Activated naive CD4-positive, alpha-beta T cell treated with anti-CD3 and anti-CD28 coated beads for 36 hours (primary cell): ENCODE measurements at places on chromosomes 7 and 10. TPM values are rescaled to one million over a fixed set of nuclear protein-coding genes. Genes with fewer than 3 reads are reported as not detected.

DNA sequence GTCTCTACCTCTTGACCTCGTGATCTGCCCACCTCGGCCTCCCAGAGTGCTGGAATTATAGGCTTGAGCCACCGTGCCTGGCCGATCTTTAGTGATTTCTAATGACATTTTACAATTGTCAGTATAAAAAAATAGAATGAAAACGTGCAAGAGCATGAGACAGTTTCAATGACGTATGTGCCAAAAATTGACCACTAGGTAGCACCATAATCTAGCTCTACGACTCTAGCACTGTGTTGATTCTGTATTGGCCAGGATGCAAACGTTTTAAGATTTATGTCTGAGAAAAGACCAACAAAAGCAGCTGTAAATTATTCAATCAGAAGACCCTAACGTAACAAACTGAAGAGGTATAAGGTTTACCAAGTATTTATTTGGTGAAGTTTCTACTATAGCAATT, 25.4 kb upstream of the EXOC6 start:
- DNase-seq = no peak
- no peak overlapping the region for H3K4me3 ChIP-seq
- no peak overlapping the region for H3K27ac ChIP-seq
- H3K36me3 ChIP-seq = no peaks in the 10 kb centered on the region
- H3K4me1 ChIP-seq = peaks cover 13% of the 10 kb centered on the region

DNA sequence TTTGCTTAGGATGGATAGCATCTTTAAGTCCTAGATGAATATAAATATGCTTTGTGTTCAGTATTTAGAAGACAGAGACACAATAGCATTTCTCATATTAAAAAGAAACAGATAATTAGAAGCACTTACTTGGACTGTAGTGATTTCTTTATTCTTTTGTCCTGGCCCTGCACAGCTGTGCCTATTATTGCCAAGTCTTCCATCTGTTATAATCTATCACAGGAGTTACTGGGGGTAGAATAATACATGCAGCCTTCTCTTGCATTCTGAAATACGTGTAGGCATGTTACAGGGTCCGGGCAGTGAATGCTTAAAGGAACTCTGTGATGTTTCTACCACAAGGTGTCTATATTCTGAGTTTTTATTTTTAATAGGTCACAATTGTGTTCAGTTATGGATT, 461.5 kb upstream of the COBL start:
- H3K4me1 ChIP-seq = no peaks in the 10 kb centered on the region
- no peaks in the 10 kb centered on the region for H3K36me3 ChIP-seq
- H3K27me3 ChIP-seq = no peaks in the 10 kb centered on the region
- no peak overlapping the region for H3K27ac ChIP-seq
- no peak overlapping the region for H3K4me3 ChIP-seq

DNA sequence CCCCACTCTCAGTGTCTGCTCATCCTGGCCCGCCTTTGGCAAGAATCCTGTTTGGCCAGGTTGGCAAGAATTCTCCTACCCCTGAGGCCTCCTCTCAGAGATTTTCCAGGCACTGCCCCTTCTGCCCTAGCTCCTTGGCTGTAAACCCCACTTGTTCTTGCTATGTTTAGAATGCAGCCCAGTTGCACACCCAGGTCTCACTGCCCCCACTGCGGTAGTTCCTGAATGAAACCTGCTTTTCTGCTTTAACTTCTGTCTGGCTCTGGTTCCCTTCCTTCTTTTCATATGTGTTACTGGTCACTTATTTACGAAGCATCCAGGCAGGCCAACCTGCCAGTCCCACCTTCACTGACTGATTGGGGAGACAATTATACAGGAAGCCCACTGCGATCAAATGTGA, 576.9 kb downstream of the GLRX3 start:
- no peaks in the 10 kb centered on the region for H3K27me3 ChIP-seq
- H3K36me3 ChIP-seq = no peaks in the 10 kb centered on the region
- H3K27ac ChIP-seq = no peak overlapping the region
- no peak overlapping the region for H3K4me3 ChIP-seq

DNA sequence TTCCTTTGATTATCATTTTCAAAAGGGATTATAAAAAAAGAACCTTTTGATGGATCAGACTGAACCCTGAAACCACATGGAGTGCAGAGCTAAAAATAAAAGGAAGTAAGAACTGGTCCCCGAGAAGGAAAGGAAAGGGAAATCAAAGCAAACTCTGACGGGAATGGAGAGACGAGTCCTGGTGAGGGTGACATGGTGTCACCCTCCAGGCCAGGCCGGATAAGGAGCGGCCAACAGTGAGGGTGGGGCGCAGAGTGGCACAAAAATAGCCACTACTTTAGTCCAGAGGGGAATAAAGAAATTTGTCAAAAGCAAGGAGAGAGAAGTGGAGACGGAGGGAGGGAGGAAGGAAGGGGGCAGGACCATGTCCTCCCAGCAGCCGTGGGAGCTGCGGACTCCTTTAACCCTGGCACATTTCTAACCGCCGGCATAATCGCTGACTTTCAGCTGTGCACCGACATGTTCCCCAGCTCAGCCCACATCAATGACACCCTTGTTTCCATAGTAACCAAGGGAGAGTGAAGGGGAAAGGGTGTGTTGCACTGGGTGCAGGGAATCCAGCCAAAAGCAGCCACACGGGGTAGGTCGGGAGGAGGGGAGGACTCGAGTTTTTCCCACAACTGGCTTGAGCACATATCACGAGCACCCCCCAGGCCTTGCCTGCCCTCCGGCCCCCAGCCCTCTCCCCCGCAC, 29.7 kb downstream of the TRIM8 start:
- no peaks in the 10 kb centered on the region for H3K36me3 ChIP-seq
- peak; percentile 80 for DNase-seq
- H3K27ac ChIP-seq = peak overlapping the region; percentile 64
- peak overlapping the region; percentile 81 for H3K4me3 ChIP-seq
- H3K4me1 ChIP-seq = peaks cover 35% of the 10 kb centered on the region

GRCh38 chr10:121734589-121735045, 136.4 kb upstream of the FGFR2 start:
- H3K27ac ChIP-seq = no peak overlapping the region
- H3K4me1 ChIP-seq = peaks cover 7% of the 10 kb centered on the region
- DNase-seq = peak; percentile 25
- H3K36me3 ChIP-seq = no peaks in the 10 kb centered on the region
- H3K4me3 ChIP-seq = no peak overlapping the region
- H3K27me3 ChIP-seq = peaks cover 39% of the 10 kb centered on the region

GRCh38 chr7:63014792-63015191, 983.9 kb upstream of the ZNF722 start:
- no peaks in the 10 kb centered on the region for H3K27me3 ChIP-seq
- no peaks in the 10 kb centered on the region for H3K4me1 ChIP-seq
- H3K4me3 ChIP-seq = no peak overlapping the region
- no peak overlapping the region for H3K27ac ChIP-seq

GRCh38 chr10:110558041-110558440, 9.5 kb upstream of the SMC3 start:
- H3K4me3 ChIP-seq = no peak overlapping the region
- H3K27me3 ChIP-seq = peaks cover under 1% of the 10 kb centered on the region
- no peak overlapping the region for H3K27ac ChIP-seq
- peaks cover 4% of the 10 kb centered on the region for H3K4me1 ChIP-seq

GRCh38 chr10:91090761-91091529, 129.5 kb upstream of the PCGF5 start:
- no peak for DNase-seq
- H3K36me3 ChIP-seq = no peaks in the 10 kb centered on the region
- no peak overlapping the region for H3K27ac ChIP-seq
- no peaks in the 10 kb centered on the region for H3K4me1 ChIP-seq

The HABP2 gene
- total RNA-seq = not detected
